ENCODE measurements at places on chromosomes 2 and 18.

GRCh38 chr2:170139276-170139967 lies 38.5 kb upstream of the MYO3B start:
- DNase-seq: no peak

DNA sequence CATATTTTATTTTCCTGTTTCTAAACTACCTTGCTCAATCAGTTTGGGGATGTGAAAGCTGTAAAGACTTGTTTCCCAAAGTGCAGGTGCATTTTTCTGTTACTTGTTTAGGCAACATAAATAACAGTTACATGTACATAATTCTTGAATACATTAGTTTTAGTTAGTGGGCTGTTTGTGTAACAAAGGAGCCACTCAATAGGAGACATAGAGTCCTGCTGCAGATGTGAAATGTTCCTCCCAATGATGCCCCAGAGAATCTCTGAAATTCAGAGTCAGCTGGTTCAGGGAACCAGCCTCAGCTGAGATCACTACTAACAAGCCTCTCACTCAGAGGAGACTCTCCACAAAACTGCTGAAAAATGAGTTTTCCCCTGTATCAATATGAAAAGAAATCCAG lies 91.5 kb upstream of the TWSG1 start:
- no peak for DNase-seq

DNA sequence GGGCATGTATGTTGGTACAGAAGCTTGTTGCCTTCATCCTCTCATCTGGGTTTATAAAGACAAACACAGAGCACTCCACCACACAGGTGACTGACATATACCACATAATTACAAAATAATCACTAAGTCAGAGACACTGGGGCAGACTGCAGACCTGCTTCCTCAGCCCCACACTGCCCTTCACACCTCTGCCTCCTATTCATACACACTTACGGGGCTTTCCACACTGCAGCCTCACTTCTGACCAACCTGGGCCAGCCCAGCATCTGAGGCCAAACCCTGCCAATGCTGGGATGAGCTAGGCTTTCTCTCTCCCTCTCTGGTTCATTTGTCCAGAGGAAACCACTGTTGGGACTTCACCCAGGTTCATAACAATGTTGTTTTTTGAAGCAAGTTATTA lies 4.5 kb downstream of the EMX1 start:
- no peak for DNase-seq

- no peak for DNase-seq
Measured at GRCh38 chr2:236631281-236631855, 61.7 kb downstream of the ACKR3 start.

GRCh38 chr2:85706599-85707296 lies 12.6 kb downstream of the GNLY start:
- no peak for DNase-seq

All from NCI-H748 treated with DMSO at 0.1 percent for 48 hours (cell line).